T-helper 1 cell (primary cell): ENCODE measurements at places on chromosomes 6 and 20.

DNA sequence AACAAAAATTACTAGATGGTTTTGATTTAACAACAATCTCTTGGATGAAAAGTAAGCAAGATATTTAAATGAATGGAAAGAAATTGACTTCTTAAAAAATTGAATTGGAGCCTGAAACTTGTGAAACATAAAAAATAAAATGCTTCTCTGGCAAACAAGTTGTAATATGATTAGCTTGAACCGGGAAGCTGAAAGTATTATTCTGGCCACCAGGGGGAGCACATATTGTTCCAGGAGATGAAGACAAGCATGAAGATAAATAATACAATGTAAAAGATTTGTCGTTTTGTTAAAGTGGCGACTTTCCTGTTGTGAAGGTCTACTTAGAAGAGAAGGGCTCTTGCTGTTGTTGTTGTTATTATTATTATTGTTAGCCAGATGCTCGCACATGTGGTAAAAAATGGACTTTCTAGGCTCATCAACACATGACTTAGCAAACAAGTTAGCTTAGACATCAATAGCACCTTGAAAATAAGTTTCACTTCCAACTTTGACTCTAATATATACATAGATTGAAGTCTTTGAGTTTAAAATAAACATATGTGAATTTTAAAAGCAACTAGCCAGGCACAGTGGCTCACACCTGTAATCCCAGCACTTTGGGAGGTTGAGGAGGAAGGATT, 14.2 kb downstream of the PAX1 start:
- no peak for DNase-seq

DNA sequence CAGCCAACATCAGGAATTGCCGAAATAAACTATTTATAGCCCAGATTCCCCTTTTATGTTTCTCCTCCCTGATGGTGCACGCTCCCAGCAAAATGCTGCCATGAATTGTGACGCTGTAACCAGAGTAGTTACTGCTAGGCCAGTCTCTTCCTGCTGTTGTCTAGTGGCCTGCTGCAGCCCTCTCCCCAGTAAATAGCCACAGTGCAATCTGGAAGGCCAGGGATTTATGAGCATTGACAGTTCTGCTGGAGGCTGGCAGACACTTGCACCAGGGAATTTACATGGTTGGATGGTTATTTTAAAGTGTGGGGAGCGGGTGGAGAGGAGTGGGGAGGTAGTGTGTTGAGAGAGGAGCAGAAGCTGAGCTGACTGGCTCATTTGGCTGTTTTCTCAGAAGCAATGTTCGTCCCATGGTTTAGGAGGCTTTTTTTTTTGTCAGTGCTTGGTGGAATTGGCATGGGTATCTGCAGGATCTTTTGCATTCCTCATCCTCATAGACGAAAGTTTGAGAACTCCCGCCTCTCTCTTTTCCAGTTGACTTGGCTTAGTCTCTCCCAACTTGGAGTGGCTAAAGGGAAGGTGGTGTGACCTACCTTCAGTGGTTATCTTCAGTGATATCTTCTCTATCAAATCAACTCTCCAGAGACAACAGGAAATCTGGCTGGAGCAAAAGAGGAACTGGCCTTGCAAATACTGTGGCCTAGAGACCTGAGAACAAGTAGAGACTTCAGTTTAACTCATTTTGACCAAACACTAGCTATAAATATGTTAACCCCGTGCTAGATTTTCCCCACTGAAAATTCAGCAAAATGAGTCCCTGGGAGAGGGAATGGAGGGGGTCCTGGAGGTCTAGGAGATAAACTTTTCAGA, 99.3 kb upstream of the VSTM2L start:
- DNase-seq, result no peak

- DNase-seq, result no peak
Measured at GRCh38 chr6:144660561-144661115, 375.5 kb downstream of the UTRN start.

- DNase-seq, result no peak
Measured at GRCh38 chr6:116485559-116486184, 24.5 kb downstream of the CALHM6 start.
